RPMI8226 (cell line): ENCODE measurements at places on chromosomes 13 and 19.

GRCh38 chr19:35346193-35347052 lies 1.3 kb upstream of the FFAR1 start:
- DNase-seq: no peak

DNA sequence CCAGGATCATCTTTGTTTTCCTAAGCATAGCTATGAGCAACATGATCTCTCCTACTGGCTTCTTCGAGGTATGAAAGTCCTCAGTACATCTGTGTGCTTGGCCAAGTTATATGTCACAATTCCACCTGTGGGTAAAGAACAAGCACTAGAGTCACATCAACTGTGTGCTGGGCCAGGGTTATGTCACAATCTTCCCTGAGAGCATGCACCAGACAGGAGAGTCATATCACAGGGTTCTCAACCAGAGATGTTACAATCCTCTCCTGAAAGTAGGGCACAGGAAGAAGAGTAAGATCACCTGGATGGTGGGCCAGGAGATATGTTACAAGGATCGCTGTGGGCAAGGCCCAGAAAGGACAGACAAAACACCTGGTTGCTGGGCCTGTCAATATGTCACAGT lies 143.7 kb downstream of the ZNF675 start:
- no peak for DNase-seq

GRCh38 chr13:98411617-98412265 lies 165.2 kb downstream of the STK24 start:
- no peak for DNase-seq

- DNase-seq: no peak
These were observed 263.1 kb downstream of the ZNF536 start for GRCh38 chr19:30634996-30635975.

DNA sequence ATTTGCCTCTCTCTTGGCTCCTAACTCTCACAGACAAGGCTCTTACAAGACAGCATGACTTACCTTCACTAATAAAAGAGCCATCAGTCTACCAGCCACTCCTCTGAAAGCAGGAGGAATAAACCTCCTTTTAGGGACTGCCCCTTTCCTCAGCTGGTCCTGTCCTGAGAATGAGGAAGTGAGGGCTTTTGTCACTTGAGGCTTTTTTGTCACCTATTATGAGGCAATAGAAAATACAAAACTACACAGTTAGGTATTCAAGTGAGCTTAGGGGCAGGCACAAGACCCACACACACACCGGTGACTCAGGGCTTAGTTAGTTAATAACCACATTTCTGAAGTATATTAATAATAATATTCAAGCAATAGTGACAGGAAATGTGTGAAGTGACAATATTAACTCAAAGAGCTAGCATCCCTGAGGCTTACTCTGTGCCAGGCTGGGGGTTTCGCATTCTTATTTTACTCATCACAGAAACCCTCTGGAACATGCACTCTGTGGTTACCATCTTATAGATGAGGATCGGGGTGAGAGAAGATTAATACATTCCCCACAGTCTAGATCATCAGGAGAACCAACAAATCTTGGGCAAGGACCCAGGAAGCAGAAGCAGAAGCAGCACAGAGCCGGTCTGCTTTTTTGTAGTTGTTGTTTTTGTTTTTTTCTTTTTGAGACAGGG lies 379.9 kb downstream of the LIG4 start:
- DNase-seq: no peak

DNA sequence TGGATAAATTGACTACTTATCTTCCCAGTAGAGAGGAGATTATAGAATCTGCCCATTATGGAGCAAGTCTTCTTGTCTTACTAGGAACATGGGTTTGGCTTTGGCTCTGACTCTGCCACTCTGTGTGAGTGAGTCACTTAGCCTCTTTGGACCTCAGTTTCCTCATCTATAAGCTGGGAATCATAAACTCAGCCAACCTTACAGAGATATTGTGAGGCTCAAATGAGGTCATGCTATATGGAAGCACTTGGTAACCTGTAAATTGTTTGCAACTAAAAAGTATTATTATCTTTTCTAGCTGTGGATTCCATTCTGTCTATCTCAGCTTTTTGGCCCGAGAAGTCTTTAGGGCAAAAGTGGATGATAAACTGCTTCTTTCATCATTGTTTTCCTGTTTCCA lies 186.8 kb upstream of the TSC22D1 start:
- DNase-seq: no peak

GRCh38 chr13:113596321-113597200 lies 12.0 kb downstream of the TFDP1 start:
- no peak for DNase-seq

DNA sequence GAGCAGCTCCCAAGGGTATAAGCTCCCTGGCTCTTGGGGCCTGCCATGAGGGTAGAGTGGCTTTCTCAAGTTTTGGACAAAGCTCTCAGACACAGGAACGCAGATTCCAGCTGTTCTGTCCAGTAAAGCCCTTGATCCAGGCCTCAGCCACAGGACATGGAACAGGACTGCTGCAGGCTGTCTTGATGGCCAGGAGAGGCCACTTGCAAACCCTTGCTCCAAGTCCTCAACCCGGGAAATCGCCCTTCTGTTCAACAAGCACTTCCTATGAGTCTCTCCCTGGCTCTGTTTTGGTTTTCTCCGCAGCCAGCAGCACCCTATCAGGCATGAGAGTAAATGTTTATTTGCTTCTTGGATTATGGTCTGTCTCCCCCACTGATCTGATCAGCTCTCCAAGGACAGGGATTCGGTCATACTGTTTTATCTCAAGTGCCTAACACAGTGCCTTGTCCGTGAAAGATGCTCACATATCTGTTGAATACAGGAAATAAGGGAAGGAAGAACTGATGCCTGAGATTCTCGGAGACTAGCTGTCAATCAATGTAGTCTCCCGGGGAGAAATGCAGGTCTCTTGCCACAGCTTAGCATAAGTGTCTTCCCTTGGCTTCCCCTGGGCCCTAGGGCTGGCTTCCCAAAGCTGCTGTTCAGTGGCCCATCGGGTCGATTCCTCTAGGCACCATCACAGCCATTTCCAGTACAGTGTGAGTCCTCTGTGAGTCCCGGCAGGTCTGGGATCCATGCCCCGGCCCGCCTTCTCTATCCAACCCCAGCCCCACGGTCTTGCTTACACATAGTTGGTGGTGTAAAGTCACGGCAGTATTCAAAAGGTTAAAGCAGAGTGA lies 90.8 kb downstream of the TSHZ3 start:
- no peak for DNase-seq

DNA sequence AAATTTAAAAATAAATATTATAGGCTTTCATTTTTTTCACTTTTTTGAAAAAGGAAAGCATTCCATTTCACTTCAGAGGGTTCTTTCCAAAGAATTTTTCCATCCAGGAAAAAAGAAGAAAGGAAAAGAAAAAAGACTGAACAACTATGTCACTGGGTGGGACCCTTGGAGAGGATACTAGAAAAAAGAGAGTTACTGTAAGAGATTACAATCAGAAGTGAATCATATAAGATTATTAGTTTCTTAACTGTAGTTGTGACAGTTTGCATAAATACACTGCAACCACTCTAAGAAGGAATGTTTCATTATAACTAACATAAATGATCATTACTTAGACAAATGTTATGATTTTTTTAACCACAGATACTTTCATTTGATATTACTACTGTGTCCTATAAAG lies 87.8 kb downstream of the KLF12 start:
- no peak for DNase-seq

GRCh38 chr19:23917856-23918255 lies 3.2 kb downstream of the ZNF726 start:
- no peak for DNase-seq

DNA sequence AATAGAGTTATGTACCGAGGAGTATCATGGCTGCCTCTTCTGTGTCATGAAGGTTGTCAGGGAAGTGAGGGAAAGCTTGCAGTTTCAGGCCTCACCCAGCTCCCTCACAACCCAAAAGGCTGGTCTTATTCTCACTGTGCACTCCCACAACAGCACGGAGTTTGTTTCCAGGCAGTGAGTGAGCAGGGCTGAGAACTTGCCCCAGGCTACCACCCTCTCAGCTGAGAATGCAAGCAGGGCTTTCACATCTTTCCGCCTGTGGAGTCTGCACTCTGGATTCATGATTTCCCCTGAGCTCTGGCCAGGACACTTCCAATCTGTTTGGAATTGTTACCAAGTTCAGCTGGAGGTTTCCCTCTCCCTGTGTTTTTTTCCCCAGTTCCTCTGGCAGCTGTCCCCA lies 2284.7 kb upstream of the PCDH20 start:
- no peak for DNase-seq

DNA sequence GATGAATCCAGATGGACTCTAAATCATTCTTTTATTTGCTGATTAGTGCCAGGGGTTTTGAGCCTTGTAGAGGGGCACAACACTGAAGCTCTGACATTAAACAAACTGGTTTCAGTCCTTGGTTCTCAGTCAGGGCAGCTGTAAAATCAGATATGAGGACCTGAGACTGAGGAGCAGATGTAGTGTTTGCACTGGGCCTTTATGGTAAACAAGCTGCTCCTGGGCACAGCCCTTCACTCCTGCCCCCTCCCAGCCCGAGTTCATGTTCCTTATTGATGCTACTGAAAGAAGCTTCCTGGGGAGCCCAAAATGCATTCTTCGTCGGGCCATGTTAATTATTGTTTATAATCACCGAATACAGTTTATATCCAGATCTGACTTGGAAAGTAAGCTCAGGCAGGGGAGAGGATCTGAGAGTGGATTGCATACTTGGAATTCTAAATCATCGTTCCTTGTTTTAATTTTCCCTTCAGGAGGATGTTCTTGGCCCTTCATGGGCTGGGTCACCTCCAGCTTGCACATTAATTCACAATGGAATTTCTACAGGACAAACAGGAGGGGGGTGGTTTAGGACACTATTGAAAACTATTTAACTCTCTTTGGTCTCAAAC lies 213.5 kb downstream of the FGF9 start:
- no peak for DNase-seq

GRCh38 chr13:87302931-87303330 lies 368.2 kb upstream of the SLITRK5 start:
- no peak for DNase-seq

GRCh38 chr13:34657716-34658115 lies 284.4 kb upstream of the NBEA start:
- no peak for DNase-seq

DNA sequence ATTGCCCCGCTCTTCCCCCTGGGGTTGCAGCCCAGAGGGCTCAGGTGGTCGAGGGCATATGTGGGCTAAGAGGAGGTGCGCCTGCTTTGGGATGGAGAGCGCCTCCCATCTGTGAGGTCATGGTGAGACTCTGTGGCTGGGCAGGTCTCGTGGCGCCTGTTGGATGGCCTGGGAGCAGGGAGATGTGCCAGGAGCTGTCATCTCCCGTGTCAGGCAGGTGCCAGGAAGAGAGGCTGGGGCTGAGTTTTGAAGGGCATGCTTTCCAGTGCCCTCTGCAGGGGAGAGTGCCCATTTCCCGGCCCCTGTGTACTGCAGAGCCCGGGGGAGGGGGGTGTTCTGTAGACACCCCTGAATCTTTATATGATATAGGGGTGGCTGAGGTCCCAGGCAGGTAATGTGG lies 2.8 kb downstream of the WTIP start:
- no peak for DNase-seq

GRCh38 chr13:111494641-111495040 lies 174.2 kb downstream of the TEX29 start:
- DNase-seq: no peak

GRCh38 chr13:102091231-102091630 lies 310.6 kb downstream of the FGF14 start:
- DNase-seq: no peak

DNA sequence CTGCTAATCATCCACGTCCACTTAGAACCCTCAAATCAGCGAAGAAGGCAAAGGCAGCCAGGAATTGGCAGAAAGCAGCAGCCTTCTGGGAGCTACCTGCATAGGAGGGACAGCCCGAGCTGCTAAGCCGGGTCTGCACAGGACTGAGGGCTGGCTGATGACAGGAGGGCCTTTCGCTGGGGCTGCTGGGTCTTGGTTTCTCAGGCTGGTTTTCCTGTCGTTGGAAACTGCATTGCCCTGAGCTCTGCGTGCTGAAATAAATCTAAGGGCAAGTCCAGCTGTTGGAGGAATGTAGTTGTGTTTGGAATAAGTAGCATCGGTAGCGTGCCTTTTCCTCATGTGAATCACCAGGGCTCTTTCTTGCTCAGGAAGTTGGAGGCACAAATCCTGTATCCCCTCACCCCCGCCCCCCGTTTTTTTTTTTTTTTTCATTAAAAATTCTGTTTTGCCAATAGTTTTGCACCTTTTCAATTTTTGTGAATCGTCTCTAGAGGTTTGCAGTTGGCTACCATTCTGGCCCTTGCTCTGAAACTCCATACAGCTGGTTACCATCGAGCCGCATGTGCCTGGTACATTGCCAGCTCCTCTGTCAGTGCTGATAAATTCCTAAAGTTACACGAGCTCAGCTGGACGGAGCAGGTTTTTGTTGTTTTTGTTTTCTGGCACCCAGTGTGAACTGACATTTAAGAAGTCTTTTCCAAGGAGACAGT lies 193.9 kb upstream of the RNF113B start:
- DNase-seq: no peak

GRCh38 chr19:21693399-21693798 lies 74.0 kb downstream of the ZNF100 start:
- no peak for DNase-seq

GRCh38 chr13:112248862-112249592 lies 127.1 kb upstream of the SPACA7 start:
- DNase-seq: no peak

DNA sequence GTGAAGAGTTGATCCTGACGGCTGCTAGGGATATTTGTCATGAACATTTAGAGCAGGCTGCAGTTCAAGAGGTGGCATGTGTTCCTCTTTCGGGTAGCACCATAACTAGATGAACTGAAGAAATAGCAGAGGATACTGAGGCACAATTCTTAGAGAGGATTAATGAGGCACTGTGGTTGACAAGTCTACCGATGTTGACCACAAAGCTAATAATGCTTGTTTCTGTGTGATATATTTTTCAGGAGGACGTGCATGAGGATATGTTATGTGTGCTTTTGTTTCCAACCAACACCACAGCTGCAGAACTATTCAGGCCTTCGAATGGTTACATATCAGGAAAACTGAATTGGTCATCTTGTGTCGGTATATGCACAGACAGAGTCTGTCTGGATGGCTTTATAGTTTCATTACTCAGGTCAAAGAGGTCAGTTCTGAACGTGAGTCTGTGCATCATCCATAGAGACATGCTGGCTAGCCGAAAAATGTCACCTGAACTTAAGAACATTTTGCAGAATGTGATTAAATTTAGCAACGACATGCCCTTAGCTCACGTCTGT lies 210.1 kb upstream of the IRS2 start:
- DNase-seq: no peak

DNA sequence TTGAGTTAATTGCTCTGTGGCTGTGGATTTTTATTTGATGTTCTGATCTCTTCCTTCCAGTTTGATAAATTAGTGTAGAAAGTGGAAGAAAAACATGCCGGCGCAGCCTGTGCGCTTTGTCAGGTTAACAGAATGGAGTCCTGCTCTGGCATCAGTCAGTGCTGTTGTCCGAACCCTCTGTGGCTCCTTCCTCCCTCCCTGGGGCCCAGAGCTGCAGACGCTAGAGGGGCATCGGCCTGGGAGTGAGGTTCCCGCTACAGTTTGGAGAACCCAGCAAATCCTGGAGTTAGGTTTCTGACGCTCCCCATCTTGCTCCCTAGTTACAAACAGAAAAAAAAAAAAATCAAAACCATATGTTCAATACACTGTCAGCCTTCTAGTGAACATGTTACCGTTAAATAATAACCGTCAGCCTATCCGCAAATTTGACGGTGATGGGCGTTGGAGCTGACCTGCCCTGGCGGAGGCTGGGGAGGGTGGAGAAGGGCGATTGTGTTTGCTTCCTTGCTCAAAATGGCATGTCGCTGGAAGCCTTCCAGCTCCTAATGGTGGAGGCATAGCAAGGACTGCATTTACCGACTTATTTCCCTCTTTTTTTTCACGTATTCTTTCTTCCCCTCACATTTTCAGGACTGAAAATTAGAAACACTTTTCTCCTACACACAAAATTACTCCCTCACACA lies 13.6 kb downstream of the MBNL2 start:
- DNase-seq: no peak

- DNase-seq: no peak
These were observed 185.7 kb downstream of the KCNRG start for GRCh38 chr13:50200988-50201387.
